HAP-1 (cell line): ENCODE measurements at places on chromosomes 6 and 20.

DNA sequence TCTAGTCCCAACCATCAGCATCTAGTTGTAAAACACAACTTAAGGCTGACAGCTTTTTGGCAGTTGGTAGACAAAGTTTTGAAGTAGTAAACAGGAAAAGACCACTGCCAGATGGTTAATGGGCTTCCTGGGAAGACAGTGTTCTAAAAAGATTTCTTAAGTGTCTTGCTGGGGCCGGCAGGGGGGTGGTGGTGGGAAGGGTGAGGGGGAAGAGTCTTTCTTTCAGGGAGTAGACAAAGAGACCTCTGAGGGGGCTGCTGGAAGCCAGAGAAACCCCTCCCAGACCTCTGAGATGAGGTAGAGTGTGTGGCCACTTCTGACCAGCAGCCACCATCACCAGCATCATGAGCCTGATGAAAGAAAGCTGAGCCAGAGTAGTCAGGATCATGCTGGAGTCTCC is 784.9 kb downstream of the TENT5A start:
- no peak for DNase-seq

DNA sequence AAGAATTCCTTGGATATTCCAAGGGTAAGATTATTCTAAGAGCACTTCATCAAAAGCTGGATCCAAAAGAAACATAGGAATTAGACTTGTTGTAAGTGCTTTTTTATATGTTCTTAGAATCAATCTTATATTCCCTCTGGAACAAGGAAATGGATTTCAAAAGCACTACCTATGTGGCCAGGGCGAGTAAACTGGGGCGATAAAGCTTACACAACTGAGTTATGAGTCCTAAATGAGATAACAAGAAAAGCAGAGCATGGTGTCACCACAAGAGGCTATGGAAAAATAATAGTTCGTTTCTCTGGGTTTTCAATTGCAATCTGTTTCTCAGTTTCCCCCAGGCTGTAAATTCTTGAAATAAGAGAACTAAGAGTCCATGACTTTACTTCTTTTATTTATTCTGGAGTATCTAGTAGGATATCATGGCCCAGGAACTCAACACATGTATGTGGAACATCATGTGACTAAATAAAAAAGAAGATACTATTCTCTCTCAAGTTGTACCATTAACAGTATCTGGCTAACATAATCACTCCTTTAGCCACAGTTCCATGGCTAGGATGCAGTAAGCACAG is 51.5 kb downstream of the NUDT3 start:
- DNase-seq = no peak

GRCh38 chr6:1131285-1132079 is 180.4 kb upstream of the FOXQ1 start:
- DNase-seq = no peak

DNA sequence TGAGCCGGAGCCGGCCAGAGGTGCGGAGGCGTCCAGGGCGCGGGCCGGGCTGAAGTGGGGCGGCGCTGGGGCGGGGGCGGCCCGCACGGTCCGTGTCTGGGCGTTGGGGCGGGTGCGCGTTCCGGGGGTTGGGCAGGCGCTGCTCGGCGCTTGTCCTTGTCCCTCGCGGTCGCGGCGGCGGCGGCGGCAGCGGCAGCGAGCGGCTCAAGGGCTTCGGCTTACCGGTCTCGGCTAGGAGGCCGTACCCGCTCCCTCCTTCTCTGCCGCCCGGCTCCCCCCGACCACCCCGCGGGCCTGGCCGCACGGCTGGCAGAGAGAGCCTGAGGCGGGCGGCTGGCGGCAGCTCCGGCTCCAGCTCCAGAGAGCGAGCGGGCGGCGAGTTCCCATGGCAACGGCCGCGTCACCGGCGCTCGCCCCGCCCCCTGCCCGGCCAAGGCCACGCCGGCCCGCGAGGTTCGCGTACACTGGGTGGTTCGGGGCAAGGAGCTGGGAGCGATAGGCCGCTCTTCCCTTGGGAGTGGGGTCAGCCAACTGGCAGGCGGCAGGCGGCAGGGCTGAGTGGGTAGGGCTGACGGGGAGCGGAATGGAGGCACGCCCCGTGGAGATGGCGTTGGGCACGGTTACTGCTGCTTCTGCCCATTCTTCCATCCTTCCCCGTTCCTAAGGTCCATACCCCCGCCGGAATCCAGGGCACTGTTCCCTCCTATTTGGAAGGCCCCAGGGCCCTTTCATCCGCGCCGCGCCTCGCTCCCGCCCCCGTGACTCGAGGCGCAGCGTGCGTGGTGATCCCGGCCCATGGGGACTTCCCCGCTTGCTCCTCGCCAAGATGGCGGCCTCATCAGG is at the start of gene LRRC73:
LRRC73 (minus strand) TSS at position 363 of the 843 bp plus-strand sequence. CDS start 561 bp downstream, outside the sequence.
- DNase-seq = peak; percentile 89

- no peak for DNase-seq
Observed at GRCh38 chr20:36150847-36151539, 3.5 kb upstream of the EPB41L1 start.

DNA sequence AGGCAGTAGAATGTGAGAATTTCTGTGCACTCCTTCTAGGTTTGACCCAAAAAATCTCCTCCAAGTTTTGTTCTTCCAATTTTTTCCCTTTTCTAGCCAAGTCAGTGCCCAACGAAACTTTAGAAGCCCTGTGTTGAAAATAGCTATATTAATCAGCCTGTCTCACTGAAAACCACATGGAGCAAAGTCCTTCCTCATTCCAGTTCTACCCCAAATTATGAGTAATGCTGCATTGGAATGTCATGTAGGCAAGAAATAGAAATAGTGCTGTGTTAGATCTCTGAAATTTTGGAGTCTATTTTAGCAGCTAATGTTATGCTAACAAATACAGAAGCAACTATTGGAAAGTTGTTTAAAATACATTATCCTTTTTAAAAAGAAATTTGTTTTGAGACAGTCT is 725.5 kb downstream of the TBC1D32 start:
- no peak for DNase-seq

DNA sequence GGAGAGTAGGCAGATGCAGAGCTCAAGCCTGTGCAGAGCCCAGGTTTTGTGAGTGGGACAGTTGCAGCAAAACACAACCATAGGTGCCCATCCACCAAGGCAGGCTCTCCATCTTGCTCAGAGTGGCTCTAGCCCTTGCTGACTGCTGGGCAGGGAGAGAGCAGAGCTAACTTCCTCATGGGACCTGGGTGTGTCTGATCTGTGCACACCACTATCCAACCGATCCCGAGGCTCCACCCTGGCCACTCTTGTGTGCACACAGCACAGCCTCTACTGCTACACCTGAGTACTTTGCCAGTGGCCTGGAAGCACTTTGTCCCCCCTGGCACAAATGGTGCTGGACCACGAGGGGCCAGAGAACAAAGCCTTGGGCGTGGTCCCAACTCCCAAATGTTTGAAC is 7.9 kb upstream of the DEFB125 start:
- no peak for DNase-seq

- no peak for DNase-seq
Observed at GRCh38 chr6:152386131-152386530, 251.0 kb downstream of the SYNE1 start.

DNA sequence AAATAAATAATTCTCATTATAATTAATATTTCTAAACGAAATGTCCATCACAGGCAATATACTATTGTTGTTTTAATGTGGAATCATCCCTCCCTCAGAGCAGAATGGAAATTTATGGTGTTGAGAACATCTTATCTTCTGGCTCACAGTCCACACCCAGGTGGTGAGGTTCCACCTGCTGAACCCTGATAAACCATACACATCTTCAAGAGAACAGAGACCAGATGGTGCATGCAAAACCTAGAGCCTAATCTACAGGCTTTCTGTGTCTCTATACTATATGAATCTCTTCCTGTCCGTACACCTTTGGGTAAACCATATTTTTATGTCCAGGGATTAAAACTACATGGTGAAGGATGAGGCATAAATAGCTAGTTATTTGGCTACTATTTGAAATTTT is 52.3 kb upstream of the UFL1 start:
- DNase-seq = no peak

GRCh38 chr20:22394583-22394982 is 189.8 kb downstream of the FOXA2 start:
- DNase-seq = no peak

GRCh38 chr20:18504479-18505060 is 3.2 kb upstream of the SEC23B start:
- DNase-seq = no peak

- peak; percentile 56 for DNase-seq
Observed at GRCh38 chr6:57173056-57173885, 1.1 kb downstream of the BAG2 start.

GRCh38 chr6:2659381-2659780 is 91.3 kb downstream of the MYLK4 start:
- no peak for DNase-seq

GRCh38 chr20:14214046-14214445 is 123.4 kb downstream of the FLRT3 start:
- DNase-seq = no peak

GRCh38 chr6:74018825-74019224 is 322.8 kb downstream of the CD109 start:
- no peak for DNase-seq

DNA sequence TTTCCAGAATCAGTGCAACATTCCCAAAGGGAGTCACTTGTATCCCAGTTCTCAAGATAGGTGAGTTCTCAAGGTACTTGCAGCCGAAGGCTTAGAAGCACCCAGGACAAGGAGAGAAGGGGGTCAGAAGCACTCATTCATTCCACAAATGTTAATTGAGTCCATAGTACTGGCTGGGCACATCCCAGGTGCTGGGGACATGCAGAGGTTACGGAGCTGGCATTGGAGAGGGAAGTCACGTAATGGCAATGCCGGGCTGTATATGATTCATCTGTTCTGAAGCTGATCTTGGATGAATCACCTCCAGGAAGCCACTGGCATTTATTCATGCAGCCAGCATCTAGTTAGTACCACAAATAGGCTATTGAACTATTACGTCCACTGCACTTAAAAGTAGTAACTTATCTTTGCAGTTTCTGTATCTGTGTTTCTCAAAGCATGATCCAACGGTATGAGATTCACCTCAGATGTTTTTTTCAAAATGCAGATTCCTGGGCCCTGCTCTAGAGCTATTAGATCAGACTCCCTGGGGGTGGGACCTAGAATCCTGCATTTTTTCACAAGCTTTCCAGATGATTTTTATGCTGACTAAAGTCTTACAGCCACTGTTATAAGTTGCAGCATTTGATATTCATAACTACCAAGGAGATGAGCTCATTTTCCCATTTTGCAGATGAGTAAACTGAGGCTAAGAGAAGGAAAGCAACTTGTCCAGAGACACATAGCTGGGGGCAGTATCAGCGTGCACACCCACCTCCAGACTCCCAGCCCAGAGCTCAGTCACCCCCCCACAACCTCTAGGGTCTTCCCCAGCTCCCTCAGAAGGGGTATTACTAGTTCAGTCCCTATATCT is 44.1 kb upstream of the ID1 start:
- DNase-seq = no peak

- DNase-seq = no peak
Observed at GRCh38 chr20:46333161-46333991, 25.1 kb upstream of the CDH22 start.

- no peak for DNase-seq
Observed at GRCh38 chr20:52953020-52953419, 19.1 kb upstream of the TSHZ2 start.

- no peak for DNase-seq
Observed at GRCh38 chr6:42259286-42259685, 41.6 kb upstream of the MRPS10 start.

- DNase-seq = no peak
Observed at GRCh38 chr20:34461779-34462087, 54.5 kb upstream of the DYNLRB1 start.

- DNase-seq = no peak
Observed at GRCh38 chr20:33071198-33071597, 8.2 kb upstream of the BPIFB4 start.
